ENCODE measurements at places on chromosomes 13 and 19. TPM values are rescaled to one million over a fixed set of nuclear protein-coding genes. Genes with fewer than 3 reads are reported as not detected.

Gene ZNF708
- total RNA-seq = 9.1 TPM

- DNase-seq = no peak
Measured at GRCh38 chr13:75197803-75198202, 284.2 kb downstream of the TBC1D4 start.

DNA sequence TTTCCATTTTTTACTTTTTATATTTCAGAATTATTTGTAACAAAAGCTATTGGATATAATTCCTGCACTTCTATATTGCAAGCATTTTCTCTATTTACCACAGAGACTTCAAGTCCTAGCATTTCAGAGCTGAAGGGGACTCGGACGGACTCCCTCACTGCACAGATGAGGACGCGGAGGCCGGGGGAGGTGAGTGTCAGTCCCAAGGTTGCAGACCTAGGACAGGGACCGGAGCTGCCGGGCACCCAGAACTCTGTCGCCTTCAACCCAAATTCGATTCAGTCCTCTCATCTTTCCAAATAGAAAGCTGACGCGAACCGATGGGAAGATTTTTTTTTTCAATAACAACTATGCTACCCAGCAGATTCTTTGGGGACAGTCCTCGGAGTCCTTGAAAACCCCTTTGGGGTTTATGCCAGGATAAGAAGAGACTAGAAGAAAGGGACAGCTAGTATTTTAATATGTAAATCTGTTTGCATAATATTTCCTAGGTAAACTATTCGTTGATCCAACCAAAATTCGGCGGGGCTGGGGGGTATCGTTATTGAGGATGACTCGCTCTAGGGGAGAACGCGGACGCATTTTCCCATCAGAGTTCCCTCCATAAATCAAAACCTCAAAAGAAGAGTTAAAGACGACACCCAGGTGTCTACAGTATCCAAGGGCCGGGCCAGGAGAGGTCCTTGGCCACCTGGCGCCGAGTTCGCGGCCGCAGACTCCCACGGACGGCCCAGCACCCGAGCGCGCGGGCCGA, 803 bp downstream of the FLT3 start:
- DNase-seq = no peak

Gene ACP5
- total RNA-seq = 24.4 TPM

Data from omental fat pad (tissue), 4 donors.